ENCODE measurements at places on chromosomes 5 and 9. TPM values are rescaled to one million over a fixed set of nuclear protein-coding genes. Genes with fewer than 3 reads are reported as not detected.

GRCh38 chr9:137168904-137169856, 671 bp downstream of the LRRC26 start:
- DNase-seq: no peak

CATSPER3 gene
- 0.43 TPM for polyA plus RNA-seq

DNA sequence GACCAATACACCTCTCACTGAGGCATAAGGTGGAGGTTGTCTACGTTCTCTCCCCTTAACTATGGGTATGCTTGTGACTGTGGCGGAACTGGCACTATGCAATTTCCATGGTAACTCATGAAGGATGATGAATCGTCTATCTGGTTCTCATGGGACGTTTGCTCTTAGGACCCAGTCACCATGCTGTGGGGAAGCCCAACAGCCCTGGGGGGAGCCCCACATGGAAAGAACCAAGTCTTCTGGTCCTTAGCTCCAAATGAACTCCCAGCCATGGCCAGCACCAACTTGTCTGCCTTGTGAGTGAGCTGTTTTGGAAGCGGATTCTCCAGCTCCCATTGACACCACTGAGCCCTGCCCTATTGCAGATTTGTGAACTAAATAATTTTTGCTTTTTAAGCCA, 188.7 kb upstream of the S1PR3 start:
- DNase-seq: no peak

- no peak for DNase-seq
Observed at GRCh38 chr5:98432378-98432777, 341.1 kb upstream of the RGMB start.

GNA14 gene
- polyA plus RNA-seq: 0.22 TPM

DNA sequence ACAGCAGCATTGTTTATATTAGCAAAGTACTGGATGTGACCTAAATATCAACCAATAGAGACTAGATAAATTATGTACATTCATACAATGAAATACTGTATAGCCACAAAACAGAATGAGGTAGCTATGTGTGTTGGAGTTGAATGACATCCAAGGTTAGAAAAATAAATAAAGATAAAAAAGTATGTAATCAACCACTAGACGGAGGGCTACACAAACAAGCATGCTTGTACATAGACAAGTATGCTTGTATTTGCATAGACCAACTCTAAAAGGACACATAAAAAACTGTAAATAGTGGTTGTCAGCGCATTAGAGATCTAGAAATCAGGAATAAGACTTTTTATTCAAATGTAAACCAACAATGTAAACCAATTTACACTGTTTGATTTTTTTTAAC, 3.0 kb downstream of the FEM1C start:
- no peak for DNase-seq

GRCh38 chr5:161064297-161064696, 212.3 kb upstream of the ATP10B start:
- DNase-seq: no peak

GRCh38 chr5:119079318-119079921, 8.5 kb downstream of the DMXL1 start:
- no peak for DNase-seq

- DNase-seq: no peak
Observed at GRCh38 chr9:87944682-87945081, 26.9 kb downstream of the SPATA31C1 start.

SLCO4C1 gene
- not detected for polyA plus RNA-seq

- DNase-seq: no peak
Observed at GRCh38 chr5:37532976-37533740, 154.0 kb downstream of the WDR70 start.

GRCh38 chr5:145856285-145856818, 16.5 kb downstream of the GRXCR2 start:
- no peak for DNase-seq

DNA sequence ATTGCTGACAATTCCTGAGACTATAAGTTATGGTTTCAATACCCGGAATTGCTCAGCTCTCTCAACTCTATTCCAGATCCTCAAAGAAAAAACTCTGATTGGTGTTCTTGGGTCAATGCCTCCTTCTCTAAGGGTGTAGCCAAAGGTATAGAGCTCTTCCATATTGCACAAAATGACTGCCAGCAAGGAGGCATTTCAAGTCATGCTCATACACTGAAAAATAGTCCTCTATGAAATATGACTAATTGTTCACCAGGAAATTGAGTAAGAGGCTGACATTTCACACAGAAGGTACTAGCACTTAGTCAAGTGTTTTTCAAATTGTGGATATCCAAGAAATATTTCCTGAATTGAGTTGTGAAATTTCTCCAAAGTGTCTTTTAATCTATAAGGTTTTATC, 111.1 kb upstream of the KLF9 start:
- no peak for DNase-seq

DNA sequence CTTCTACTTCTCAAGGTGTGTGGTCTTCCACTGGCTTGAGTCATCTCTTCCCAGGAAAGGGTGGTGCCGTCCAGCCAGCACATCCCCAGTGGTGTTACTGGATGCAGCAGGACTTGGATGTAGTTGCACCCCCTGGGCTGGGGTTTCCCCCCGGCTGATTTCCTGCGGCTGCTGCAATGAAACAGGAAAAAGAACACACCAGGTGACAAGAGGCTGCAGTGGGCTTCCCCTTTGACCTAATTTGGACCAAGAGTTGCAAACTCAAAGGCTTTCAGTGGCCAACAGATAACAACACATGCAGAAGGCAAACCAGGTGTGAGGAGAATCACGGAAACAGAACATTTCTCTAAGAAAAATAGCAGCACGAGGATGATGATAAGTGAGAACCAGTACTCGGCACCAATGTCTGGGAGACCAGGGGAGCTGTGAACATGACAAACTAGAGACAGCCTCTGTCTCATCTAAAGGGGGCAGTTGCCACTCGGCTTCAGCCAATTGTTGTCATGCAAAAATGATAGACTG, 83.7 kb downstream of the PDE6A start:
- no peak for DNase-seq
